Fibroblast of gingiva (primary cell): ENCODE measurements at places on chromosomes 7 and 10.

GRCh38 chr7:15755061-15755460 lies 68.6 kb upstream of the MEOX2 start:
- DNase-seq, result peak; percentile 59

DNA sequence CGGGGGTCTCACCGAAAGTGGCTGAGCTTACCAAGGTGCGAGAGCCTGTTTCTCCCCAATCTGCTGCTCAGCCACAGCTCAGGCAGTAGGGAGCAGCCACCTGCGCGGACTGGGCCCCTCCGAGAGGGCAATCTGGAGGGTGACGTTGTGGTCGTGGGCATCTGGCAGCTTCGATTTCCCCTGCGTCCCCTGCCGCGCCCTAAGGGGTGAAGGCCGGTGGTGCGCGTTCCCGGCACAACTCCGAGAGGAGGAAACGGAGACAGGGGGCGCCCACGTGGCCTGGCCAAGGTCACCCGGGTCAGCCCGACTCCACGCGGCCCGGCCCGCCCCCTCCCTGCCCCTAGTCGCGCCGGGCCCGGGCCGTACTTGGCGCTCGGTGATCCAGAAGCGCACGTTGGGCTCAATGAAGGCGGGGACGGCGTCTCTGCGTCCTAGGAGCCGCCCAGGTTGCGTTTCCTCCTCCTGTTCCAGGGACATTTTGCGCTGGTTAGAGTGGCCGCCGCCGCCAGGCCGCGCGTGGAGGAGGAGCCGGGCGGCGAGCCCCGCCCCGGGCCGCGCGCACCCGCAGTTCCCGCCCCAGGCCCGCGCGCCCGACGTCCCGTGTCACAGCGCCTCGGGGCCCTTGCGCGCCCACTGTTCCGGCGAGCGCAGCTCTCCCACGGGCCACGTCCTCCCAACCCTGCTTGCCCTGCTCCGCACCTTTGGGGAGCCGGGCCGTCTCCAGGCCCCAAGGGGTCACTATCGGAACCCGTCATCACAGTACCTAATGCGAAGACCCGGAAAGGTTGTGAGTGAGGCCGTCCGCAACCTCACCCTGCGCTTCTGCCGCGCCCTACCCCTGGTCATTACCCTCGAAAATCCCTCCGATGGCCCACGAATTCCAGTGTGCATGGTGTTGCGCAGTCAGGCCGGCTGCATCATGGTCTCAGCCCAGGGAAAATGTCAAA lies at the start of gene SFXN4:
SFXN4 (minus strand) TSS at position 544 of the 947 bp plus-strand sequence; CDS start at position 477, 67 bp downstream.
- peak; percentile 61 for DNase-seq

GRCh38 chr7:2201686-2202360 lies 30.9 kb downstream of the MAD1L1 start:
- no peak for DNase-seq

GRCh38 chr10:119652361-119652730 lies 1.2 kb downstream of the BAG3 start:
- DNase-seq, result peak; percentile 72

GRCh38 chr10:89591111-89591795 lies 53.8 kb downstream of the PANK1 start:
- DNase-seq, result peak; percentile 14

DNA sequence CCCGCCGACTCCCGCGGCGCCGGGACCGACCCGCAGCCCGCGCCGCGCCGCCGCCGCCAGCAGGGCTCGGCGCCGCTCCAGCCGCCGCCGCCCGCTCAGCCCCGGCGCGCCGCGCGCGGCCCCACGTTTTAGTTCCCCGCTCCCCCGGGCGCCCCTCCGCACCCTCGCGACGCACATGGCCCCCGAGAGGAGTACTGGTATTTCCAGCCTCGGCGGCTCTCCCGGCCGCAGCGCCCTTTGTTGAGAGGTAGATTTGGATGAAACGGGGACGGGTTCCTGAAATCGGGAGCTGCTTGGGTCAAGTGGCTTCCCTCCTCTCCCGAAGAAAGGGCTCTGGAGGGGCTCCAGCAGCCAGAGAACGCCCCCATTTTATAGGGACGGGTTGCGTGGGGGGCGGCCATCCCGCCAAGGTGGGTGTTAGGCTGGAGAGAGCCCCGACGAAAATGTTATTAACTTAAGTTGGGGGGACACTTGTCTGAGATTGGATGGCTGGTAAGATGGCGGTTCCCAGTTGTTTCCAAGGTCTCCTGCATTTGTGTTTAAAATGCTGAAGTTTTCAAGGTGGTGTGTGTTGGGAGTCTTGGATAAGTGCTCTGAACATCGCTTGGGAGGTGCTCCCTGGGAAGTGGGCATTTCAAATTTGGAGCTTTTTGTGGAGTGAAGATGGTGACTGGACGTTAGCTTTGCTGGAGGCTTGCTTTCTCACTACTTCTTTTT lies 1.2 kb downstream of the BMI1 start:
- no peak for DNase-seq

- no peak for DNase-seq
Measured at GRCh38 chr10:82980321-82980720, 1105.3 kb downstream of the NRG3 start.

- DNase-seq, result no peak
Measured at GRCh38 chr7:13910805-13911551, 78.5 kb downstream of the ETV1 start.

DNA sequence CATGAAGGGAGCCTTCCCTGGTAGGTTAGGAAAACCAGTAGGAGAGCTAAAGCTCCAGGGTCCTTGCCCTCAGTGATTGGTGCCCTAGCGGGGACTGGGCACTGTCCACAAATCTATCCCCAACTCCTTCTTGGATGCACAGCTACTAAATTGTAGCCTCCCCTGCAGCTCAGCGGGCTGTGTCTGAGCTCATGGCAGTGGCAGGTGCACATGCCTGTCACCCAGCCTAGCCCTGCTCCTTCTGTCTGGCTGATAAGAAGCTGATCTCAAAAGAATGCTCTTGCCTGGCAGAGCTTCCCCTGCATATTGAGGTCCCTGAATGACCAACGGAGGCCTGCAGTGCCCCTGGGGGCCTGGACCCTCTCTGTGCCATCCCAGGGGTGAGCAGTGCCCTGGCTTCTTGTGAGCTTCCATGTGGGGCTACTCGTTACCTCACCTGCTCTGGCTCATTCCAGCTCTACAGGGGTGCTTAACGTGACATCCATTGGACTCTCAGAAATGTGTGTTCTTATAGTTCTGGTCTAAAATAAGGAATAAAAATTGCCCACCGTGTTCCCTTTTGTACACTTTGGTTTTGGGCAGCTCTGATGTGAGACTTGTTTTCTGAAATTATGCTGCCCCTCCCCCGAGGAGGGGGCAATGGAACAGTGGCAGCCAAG lies 59.8 kb upstream of the ANTXRL start:
- DNase-seq, result no peak
